Effector CD4-positive, alpha-beta T cell (primary cell): ENCODE measurements at places on chromosomes 11 and 22.

GRCh38 chr11:83257761-83258168 lies 28.4 kb downstream of the CCDC90B start:
- no peak for DNase-seq

GRCh38 chr11:88327061-88327460 lies 10.5 kb downstream of the CTSC start:
- DNase-seq: no peak

- DNase-seq: no peak
Measured at GRCh38 chr11:57515332-57516060, at the start of gene SLC43A1. Gene SLC43A1, minus strand, starts transcription at chr11:57515702. Its CDS starts 1,591 bp downstream, at chr11:57514111.

- no peak for DNase-seq
Measured at GRCh38 chr11:78168539-78169477, 19.6 kb downstream of the KCTD21 start.

DNA sequence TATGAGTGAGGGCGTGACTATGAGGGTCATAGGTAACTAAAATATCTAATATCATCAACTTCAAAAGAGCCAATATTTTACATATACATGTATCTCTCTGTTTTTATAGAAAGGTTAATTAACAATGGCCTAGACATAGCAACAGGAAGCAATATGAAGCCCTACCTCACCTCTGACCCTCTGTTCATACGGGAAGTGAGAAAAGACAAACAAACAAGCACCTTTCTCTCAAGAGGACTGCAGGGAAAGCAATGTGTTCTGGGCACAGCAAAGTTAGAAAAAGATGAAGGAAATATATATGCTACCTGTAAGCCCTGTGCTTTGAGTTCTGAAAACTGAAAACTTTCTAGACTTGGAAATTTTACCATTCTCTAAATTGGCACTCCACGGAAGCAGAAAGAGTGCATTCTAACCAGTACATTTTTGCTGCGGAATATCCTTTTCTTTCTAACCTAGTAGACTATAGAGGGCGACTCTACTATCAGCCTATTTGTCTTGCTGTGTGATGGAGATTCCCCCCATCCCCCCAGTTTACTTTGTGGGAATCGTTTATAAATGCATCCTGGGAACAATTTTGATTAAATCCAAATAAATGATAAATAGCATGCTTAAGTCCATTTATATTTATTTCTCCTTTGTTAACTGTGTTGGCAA lies 830.4 kb upstream of the FAT3 start:
- no peak for DNase-seq

DNA sequence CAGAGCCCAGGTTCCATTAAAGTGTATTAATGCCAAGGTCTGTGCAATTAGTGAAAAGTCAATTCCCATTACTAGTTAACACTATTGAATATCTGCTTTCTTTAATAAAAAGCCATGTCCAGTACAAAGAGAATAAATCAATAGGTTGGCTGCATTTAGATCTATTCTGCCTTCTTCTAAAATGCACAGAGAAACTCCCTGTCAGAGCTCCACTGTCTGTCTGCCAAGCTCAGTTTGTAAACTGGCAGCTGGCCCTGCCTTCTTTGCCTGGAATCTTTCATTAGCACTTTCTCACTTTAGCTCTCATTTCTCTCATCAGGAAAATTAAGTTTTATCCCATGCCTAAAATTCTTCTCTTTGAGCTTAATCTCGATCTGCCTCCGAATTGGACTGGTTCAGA lies 35.6 kb downstream of the ARL14EP start:
- DNase-seq: no peak

GRCh38 chr11:75196426-75196825 lies 44.1 kb upstream of the TPBGL start:
- no peak for DNase-seq
